ENCODE measurements at places on chromosomes 2 and 18.
A peak's percentile ranks its signal among the peaks of the same experiment; 100 is the strongest.

GRCh38 chr2:138267161-138267901 is 234.2 kb upstream of the SPOPL start:
- peak; percentile 52 for DNase-seq

GRCh38 chr2:47094511-47095142 is 60.5 kb downstream of the STPG4 start:
- no peak for DNase-seq

- peak; percentile 18 for DNase-seq
These were observed 453.0 kb downstream of the GALR1 start for GRCh38 chr18:77702686-77703085.

DNA sequence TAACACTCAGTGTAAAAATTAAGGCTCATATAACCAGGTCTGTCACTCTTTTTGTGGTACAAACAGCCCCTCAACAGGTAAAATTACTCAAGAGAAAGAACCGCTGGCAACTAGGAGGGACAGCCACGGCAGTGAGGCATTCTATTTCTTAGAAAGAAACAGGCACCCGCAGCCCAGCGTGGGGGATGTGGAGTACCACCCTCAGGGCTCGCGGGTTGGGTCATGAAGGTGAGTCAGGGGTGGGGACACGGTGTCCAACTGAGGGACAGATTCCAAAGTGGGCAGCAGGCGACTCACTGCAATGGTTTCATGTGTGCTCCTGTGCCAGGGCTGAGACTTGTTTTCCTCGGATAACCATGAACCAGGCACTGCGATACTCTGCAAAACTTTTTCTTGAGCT is 129.4 kb downstream of the DTNB start:
- DNase-seq: no peak

DNA sequence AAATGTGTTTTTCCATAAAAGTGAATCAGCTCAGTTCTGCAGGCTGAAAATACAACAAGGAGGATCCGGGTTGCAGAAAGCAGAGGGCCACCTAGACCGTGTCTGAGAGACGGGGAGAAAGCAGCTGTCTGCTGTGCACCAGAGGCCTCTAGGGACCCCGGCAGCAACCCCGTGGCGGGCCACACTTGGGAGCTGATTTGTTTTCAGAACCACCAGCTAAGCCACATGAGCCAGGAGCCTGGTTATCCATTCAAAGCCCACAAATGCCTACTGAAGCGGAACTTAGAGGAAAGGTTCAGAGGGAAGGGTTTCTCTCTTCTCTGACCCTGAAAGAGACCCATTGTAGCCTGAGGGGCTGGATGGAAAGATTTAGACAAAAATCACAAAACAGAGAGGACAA is 28.4 kb upstream of the ID2 start:
- no peak for DNase-seq

DNA sequence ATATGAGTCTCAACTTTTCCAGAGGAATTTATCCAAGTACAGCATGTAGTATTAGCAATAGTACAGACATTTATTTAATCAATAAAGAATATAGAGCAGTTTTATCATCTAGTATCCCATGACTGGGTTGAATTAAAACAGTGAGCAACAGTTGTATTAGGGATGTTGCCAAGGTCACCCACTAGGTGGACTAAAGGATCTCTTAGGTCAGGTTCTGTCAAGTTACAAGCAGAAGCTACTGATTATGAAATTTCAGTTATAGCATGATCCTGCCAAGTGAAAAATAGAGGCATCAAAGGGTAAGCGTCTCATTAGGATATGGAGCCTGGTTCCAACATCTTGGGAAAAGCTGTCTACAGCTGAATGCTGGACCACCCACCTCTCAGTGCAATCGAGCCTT is 52.1 kb upstream of the LAPTM4A start:
- DNase-seq: peak; percentile 33

GRCh38 chr2:18153741-18154140 is 275.3 kb downstream of the KCNS3 start:
- no peak for DNase-seq

GRCh38 chr2:241559323-241560161 is 997 bp downstream of the BOK start:
- peak; percentile 50 for DNase-seq

DNA sequence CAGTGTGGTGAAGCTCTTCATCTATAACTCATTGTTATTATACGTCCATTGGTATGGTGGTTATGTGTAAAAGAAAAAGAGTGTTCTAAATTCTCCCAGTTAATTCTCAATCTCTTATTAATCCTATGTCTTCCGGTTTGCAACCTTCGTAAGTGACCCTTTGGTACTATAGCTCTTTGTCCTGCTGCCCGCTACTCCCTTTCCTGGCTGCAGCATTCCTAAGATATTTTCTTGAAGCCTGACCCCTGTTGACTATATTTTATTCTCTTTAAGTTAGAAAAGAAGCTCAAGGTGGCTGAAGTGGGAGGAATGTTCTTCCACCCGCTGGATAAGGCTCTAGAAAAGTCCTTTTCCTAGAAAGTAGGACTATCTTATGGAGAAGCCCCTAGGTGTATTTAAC is 684.8 kb downstream of the SOCS6 start:
- no peak for DNase-seq

- no peak for DNase-seq
These were observed 292.4 kb downstream of the ZEB2 start for GRCh38 chr2:144227427-144228105.

DNA sequence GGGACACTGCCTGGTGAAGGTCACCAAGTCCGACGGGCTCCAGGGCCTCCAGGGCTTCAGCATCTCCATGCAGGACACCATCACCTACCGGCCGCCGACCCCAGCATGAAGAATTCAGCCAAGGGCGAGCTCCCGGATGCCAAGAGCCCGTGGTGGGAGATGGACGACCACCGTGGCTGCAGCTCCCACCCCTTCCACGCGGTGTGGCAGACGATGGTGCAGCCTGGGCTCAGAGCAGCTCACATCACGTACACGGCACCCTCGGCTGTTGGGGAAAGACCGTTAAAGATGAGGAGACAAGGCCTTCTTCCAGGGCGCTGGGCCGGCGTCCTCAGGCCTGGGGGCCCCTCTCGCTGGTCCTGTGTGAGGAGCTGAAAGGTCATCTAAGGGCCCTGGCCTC is 31.2 kb upstream of the ADNP2 start:
- DNase-seq: no peak

- DNase-seq: peak; percentile 11
These were observed 50.0 kb upstream of the MBOAT2 start for GRCh38 chr2:9053534-9053931.

DNA sequence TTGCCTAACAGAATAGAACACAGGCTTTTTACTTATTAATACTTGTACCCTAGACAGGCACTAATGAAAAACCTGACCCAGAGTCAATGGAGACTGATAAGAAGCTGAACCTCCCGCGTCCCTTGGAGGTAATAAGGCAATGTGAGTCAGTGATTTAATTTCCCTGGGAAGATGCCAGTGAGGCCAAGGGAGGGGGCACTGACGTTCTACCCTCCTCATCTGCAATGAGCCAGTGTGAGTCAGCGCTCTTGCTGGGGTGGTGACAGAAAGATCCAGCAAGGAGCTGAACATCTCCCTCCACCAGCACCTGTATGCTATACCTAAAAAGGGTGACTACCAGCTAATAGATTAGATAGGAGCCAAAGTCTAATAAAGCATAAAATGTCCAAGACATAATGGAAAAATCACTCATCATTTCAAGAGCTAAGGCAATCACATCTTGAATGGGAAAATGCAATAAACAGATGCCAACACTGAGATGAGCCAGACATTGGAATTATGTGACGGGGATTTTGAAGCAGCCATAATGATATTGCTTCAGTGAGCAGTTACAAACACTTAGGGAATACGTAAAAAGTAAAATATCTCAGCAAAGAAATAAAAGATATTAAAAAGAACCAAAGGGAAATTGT is 116.9 kb downstream of the TPGS2 start:
- DNase-seq: no peak

DNA sequence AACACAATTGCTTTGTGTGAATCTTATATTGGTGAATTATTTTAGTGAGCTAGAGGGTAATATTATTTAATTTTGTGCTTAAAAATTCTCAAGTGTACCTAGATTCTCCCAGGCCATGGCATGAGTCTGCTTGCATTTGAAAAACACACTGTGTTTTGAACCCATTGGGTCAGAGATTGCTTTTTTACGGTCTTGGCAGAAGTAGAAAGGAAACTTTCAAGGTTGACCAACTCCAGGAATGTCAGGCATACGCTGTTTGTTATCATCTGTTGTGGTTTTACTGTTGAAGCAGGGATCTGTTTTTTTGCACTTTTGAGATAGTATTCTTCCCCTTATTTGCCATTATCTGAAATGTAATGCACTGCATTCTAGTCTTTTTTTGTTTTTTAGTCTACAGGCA is 377.4 kb downstream of the RPRM start:
- DNase-seq: no peak

DNA sequence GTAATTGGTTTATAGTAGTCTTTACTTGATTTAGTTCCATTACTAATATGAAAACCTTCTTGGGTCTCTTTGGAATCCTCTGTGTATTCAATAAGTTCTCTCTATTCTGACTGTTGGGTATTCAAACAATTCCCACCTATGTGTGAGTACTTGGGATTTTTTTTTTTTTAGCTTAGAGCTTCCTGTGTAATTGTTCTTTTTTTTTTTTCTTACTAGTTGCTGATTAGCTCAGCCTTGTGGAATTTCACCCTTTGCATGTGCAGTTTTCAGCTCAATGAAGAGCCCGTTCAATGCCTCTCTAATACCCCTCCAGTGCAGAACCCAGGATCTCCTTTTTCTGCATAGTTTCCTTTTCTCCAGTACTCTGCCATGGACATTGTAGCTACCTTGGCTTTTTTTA is 339.1 kb upstream of the GALNT5 start:
- no peak for DNase-seq

- DNase-seq: no peak
These were observed 7.0 kb downstream of the EIF2AK2 start for GRCh38 chr2:37149626-37150322.

DNA sequence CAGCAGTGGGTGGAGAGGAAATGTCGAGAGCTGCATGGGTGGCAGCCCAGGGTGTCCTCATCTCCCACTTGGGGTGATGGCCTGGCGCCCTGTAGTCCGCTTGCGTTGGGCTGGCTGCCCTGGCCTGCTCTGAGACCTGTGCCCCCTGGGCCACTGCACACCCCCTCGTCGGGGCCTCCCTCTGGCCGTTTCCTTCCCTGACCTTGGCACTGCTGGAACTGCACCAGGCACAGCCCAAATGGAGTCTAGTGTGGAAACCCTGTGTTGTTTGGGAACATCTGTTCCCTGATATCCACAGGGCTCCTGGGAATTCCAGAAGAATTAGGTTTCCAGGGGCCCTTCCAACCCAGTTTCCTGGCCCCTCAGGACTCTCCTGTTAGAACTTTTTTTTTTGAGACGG is 13.9 kb downstream of the EFHD1 start:
- DNase-seq: no peak

DNA sequence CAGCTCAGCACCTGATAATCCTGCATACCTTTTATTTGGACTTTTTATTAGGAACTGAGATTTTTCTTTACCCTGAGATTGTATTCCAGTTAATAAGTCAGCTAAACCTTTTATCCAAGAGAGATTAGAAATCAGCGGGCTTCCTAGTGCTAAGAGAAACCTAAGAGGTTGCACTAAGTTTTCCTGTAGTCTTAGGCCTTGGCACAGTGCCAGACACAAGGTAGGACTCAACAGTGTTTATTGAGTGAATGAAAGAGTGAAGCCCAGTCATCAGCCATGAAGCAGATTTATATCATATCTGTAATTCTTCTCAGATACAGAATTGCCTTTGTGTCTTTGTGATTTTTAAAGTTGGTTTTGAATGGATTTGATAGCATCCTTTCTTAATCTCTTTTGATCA is 13.6 kb downstream of the OTX1 start:
- no peak for DNase-seq

DNA sequence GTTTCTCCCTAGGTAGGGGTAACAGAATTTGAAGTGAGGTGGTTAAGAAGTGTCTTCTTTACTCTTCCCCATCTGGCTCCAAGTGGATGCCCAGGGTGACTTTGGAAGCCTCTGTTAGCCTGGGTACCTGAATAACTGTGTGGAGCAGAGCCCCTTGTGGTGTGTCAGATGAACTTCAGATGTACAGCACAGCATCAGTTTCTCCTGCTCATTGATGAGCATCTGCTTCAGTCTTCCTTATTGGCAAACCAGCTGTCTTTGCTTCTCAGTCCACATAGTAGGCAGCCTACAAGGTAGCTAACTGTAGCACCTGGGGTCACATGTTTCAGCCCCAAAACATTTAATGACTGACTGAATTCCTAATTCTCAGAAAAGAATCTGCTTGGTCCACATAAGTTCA is 56.2 kb upstream of the ATP8B1 start:
- DNase-seq: peak; percentile 55

DNA sequence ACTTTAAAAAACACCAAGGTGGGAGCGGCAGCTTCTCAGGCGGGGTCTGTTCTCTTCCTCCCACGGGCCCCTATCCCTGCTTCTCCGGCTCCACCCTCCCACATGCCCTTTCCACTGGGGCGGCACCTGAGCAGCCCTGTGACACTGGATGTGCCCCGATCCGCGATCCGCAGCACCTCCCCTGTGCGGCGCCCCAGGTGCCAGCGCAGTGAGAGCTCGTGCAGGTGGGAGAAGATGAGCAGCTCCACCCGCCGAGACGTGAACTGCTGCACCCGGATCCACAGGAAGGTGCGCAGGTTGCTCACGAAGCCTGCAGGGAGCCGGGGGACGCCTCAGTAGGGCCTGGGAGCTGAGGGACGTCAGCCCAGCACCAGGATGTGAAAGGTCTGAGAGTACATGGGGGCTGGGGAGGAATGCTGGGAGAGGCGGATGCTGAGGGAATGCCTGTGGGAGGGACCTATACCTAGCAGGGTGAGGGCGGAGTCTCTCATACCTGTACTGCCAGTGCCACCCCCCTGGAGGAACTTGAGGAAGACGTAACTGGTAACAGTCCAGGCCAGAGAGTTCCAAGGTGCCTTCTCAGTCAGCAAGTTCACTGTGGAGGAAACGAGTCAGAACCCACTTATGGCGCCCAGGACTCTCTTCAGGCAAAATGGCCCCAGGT is 2.8 kb downstream of the ABCB6 start:
- DNase-seq: no peak

DNA sequence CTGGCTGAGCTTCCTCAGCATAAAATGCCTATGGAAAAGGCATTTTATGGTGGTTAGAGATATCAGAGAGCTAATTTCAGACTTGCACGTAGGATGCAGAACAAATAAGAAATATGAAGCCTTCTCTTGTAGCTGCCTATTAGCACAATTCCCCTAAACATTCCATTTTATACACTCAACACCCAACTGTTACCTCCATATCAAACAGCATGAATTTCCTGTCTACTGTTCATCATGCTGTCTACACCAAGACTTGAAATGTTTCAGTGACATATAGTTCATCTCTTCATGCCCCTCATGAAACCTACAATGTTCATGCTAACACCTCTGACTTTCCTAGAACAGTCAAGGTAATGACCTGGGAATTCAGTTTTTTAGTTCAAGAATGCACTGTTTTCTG is 249.9 kb downstream of the PIEZO2 start:
- no peak for DNase-seq

All from GM12865 (cell line).